Choroid plexus epithelial cell (primary cell): ENCODE measurements at places on chromosomes 7 and 10.

GRCh38 chr7:119969054-119969453, 303.9 kb upstream of the KCND2 start:
- peak; percentile 40 for DNase-seq

GRCh38 chr7:30309302-30309701, 24.9 kb downstream of the ZNRF2 start:
- DNase-seq, result no peak

DNA sequence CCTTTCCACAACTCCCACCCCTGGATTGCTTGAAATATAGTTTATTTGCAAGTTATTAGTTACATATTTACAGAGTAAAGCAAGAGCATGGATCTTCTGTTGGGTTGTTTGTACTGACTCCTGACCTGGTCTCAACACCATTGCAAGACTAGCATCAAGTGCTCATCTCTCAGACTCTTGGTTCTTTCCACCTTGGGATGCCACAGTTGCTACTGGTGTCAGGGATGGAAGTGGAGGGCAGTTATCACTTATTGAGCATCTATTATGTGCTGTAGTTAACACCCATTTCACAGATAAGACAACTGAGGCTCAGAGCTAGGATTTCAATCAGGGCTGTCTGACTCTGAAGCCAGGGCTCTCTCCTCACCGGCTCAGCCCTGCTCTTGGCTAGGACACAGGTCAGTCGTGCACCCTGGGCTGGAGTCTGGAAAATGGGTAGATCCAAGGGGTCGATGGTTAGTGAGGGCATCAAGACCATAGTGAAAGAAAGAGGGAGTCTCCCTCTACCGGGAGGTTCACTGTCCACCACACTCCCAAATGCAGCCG, 614 bp upstream of the ADAMTS14 start:
- DNase-seq, result no peak

DNA sequence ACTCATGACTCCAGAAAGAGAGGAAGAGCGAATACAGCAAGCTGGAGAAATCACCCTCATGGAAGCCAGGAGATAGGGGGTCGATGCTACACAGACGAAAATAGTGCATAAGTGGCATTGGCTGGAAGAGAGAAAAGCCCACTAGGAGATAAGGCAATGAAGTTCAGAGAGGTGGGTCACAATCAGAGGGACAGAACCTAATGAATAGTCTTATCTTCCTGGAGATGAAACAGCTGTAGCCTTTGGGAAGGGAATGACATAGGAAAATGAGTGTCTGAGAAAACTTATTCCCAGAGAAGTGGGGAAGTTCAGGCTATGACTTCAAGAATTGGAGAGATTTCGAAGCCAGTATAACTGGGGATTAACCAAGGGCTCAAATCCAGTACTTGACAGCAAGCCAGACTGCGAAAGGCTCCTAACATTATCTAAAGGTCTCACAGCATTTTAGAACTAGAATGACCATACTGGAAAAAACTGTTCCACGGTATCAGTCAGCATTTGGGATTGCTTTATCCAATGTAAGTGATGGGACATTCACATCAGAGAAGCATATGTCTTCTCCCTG, 211.1 kb downstream of the ZNF365 start:
- no peak for DNase-seq

GRCh38 chr7:84455788-84456187, 261.2 kb upstream of the SEMA3A start:
- peak; percentile 91 for DNase-seq

- DNase-seq, result peak; percentile 88
Observed at GRCh38 chr7:130721486-130722277, 12.3 kb downstream of the KLF14 start.

GRCh38 chr7:18013936-18014335, 13.7 kb downstream of the PRPS1L1 start:
- peak; percentile 62 for DNase-seq

GRCh38 chr10:120598386-120598785, 141.4 kb downstream of the PLPP4 start:
- DNase-seq, result no peak
